ENCODE measurements at places on chromosomes 12 and 14.

DNA sequence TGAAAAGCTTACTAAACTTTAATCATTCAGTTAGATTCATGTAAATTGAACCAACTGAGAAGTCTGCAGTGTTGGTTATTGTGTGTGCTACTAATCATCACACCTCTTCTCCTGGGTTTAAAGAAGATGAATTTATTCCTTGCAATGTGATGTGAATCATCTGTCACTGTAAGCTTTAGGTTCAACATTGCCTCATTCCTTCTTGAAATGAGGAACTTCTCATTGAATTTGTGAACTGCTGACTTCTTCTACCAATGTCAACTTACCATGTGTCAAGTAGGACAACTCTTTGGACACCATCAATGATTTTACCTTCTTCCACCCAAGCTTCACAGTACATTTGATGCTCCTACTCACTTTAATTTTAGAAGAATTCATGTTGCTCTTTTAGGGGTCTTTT lies 17.4 kb upstream of the PRB2 start:
- no peak for DNase-seq

GRCh38 chr14:67666750-67667449 lies 7.5 kb downstream of the VTI1B start:
- no peak for DNase-seq

GRCh38 chr14:30496852-30497251 lies 62.1 kb upstream of the G2E3 start:
- DNase-seq = no peak

GRCh38 chr12:51186465-51187085 lies 13.6 kb upstream of the TFCP2 start:
- no peak for DNase-seq

GRCh38 chr12:5487948-5488625 lies 56.2 kb downstream of the NTF3 start:
- DNase-seq = no peak

DNA sequence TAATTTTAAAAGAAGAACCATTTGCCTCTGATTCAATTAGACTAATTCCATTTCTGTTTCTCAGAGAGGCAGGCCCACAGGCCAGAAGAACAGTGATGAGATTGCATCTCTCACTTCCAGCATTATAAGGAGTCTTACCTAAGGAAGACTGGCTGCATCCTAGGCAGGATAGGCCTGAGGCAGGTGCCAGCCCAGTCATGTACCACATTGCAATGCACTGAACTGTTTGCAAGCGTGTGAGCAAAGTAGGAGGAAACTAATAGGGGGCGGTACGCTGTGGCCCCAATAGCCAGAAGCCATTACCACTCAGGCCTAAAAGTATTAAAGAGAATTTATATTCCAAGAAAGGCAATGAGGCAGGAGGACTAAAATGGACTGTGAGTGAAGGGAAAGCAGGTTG lies 12.1 kb upstream of the CNIH1 start:
- DNase-seq = no peak

Measured in stimulated activated CD8-positive, alpha-beta memory T cell treated with anti-CD3 and anti-CD28 coated beads, Interleukin-15, amount 100 ng/mL, for 4 hours (primary cell).